Iris pigment epithelial cell (primary cell): ENCODE measurements at places on chromosomes 5 and 9.

DNA sequence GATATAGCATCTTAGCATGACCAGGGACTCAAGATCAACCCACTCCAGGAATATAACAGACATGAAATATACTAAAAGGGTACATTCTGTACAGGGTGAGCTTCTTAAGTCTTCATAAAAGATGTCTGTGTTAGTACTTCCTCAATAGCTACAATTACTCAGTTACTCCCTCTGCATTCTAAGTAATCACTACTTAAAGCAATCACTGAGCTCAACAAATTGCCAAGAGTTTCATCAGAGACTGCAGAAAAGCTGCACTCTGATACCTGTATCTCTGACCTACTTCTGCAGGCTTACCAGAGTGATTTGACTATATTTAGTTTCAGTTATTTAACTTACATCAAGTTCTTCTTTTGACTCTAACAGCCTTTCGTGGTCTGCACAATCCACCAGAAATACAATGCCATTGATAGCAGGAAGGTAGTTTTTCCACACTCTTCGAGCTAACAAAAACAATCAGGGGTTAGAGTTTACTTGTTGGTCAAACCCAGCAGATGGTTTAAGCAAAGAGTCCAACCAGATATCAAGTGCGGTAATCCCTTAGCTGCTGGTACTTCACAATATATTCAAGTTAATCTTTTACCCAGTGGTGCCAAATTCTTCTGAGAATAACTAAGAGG lies 23.3 kb downstream of the SAR1B start:
- no peak for DNase-seq

DNA sequence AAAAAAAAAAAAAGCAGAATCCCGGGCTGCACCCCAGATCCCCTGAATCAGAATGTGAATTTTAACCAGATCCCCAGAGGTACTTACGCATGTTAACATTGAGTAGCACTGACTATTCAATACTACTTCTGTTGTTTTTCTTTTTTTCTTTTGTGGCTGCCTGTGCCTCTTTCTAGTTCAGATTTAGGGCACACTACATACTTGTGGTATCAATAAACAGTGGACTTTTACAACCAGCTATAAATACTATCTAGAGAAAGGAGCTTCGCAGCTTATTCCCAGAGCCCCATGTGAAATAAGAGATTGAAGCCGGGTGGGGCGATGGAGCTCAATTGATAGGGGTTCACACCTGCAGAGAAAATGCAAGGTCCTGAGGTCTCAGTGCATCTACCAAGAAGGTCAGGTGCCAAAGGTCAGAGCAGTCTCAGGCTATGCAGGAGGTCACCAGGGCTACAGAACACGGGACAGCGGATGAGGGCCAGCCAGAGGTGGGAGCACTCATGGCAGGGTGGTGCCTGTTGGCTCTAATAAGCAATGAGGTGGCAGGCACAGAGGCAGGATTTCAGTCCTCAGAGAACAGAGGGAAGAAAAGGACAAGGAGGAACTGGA lies 22.3 kb downstream of the WWC1 start:
- no peak for DNase-seq

- DNase-seq = peak; percentile 48
These were observed 10.7 kb upstream of the STK32A start for GRCh38 chr5:147223948-147224791.

GRCh38 chr9:97179616-97180015 lies 127.8 kb upstream of the CCDC180 start:
- DNase-seq = no peak

DNA sequence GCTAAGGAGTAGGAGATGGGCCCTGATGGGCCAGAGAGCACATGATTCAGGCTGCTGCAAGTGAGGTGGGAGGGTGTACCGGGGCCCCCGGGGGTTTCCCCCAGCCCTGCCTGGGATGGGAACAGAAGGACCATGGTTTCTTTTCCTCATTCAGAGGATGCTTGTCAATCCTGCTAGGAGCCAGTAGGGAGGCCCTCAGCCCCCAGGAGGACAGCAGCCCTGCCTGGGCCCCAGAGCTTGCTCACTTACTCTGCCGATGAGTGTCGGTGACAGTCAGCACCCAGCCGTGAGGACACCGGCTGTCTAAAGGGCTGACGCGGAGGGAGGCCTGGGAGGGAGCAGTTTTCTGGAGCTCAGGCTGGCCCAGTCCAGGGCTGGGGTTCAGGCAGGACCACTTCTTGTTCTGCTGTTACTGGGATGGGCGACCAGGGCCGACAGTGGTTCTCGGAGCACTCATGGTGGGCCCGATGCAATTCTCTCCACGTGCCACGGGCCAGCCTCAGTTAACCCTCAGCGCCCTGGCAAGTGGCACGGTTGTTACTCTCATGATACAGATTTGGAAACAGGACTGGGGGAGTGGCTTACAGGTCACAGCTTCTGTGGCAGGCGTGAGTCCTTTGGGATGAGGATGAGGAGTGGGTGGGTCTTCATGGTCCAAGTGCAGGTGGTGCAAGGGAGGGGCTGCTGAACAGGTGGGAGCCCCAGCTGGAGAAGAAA lies 1.8 kb downstream of the ARRDC1 start:
- no peak for DNase-seq

- peak; percentile 91 for DNase-seq
These were observed 3.4 kb downstream of the IL4 start for GRCh38 chr5:132677191-132677590.

- no peak for DNase-seq
These were observed 13.5 kb downstream of the ZNF79 start for GRCh38 chr9:127437497-127438264.

DNA sequence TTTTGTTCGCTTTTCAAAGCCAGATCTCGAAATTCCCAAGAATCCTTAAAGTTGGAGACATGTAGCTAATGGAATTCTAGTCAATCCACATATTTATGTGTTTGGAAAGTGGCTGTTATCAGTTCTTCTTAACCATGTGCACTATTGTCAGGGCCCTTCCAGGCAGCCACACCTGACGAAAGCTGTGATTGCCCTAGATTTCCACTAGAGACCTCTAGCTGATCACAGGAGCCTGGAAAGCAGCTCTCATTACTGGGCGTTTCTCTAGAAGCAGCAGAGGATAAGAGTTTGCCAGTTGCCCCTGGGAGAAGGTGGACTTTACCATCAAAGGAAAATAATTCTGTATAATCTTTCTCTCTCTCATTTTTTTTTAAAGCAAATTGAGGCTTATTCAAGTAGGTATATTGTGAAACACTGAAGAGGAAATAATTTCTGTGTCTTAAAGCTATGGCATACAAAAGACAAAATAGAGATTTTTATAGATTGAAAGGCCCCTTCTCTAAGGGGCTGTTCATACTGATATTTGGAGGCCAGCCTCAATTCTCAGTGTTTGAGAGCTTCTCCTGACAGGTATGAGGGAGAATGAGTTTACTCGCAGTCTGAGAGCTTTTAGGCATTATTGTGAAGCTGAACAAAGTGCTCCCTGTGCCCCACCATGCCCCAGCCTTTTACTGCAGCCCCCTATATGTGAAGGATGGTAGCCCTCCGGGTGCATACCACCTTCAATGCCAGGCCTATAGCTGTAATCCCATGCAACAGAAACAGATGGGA lies 405.4 kb upstream of the ACTBL2 start:
- peak; percentile 81 for DNase-seq
